ENCODE measurements at places on chromosomes 2 and 18.

- DNase-seq = no peak
These were observed 385.0 kb downstream of the EIPR1 start for GRCh38 chr2:2992634-2993033.

- no peak for DNase-seq
These were observed 446.4 kb upstream of the RAB12 start for GRCh38 chr18:8162802-8163201.

GRCh38 chr2:46460241-46460921 is 19.0 kb upstream of the TMEM247 start:
- no peak for DNase-seq

GRCh38 chr2:59217360-59217759 is 976.2 kb upstream of the FANCL start:
- no peak for DNase-seq

GRCh38 chr2:159071190-159071915 is 102.9 kb downstream of the TANC1 start:
- no peak for DNase-seq

- DNase-seq = no peak
These were observed 631 bp downstream of the GYPC start for GRCh38 chr2:126656431-126657147.

- no peak for DNase-seq
These were observed 41.0 kb downstream of the EPB41L5 start for GRCh38 chr2:120053891-120054290.

GRCh38 chr2:79758749-79759282 is 246.0 kb downstream of the CTNNA2 start:
- DNase-seq = no peak

- no peak for DNase-seq
These were observed 13.6 kb downstream of the TWSG1 start for GRCh38 chr18:9348079-9348671.

Data from stimulated activated CD8-positive, alpha-beta memory T cell treated with anti-CD3 and anti-CD28 coated beads, Interleukin-2, amount 100 ng/mL, for 1 hour (primary cell).